ENCODE measurements at places on chromosomes 6 and 20. TPM values are rescaled to one million over a fixed set of nuclear protein-coding genes. Genes with fewer than 3 reads are reported as not detected.

- H3K27ac ChIP-seq, result no peak overlapping the region
- no peaks in the 10 kb centered on the region for H3K27me3 ChIP-seq
- no peaks in the 10 kb centered on the region for H3K36me3 ChIP-seq
- DNase-seq, result no peak
- H3K4me3 ChIP-seq, result no peak overlapping the region
- H3K4me1 ChIP-seq, result no peaks in the 10 kb centered on the region
Observed at GRCh38 chr6:52887910-52888524, 21.5 kb downstream of the GSTA3 start.

- no peaks in the 10 kb centered on the region for H3K36me3 ChIP-seq
- peaks cover 30% of the 10 kb centered on the region for H3K4me1 ChIP-seq
- no peaks in the 10 kb centered on the region for H3K27me3 ChIP-seq
- no peak overlapping the region for H3K4me3 ChIP-seq
- no peak overlapping the region for H3K27ac ChIP-seq
- DNase-seq, result no peak
Observed at GRCh38 chr6:156978948-156979347, 201.8 kb downstream of the ARID1B start.

DNA sequence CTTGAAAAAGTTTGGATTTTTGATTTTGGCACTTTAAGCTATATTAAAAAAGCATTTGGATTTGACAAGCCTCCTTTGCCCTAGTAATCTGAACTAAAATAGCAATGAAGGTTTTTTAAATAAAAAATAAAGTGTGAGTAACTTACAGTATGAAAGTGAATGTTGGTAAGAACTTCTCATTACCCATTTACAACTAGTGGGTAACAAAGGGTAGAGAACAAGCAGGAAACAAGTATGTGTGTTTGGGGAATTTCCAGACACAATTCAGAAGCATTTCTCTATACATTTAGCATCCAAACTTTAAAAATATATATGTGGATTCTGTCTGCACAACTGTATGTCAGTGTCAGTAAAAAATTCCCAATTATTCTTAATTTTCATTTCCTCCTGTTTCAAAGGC is 2.9 kb downstream of the TMEM30A start:
- H3K27me3 ChIP-seq, result no peaks in the 10 kb centered on the region
- H3K27ac ChIP-seq, result peak overlapping the region; percentile 56
- no peak for DNase-seq
- peaks cover 53% of the 10 kb centered on the region for H3K4me1 ChIP-seq
- H3K36me3 ChIP-seq, result no peaks in the 10 kb centered on the region

The RAB44 gene
- 0.96 TPM for total RNA-seq

The MCM3 gene
- total RNA-seq, result 26.3 TPM

The HSPA12B gene
- total RNA-seq, result 33.7 TPM
